ENCODE measurements at places on chromosomes 3 and 15.

DNA sequence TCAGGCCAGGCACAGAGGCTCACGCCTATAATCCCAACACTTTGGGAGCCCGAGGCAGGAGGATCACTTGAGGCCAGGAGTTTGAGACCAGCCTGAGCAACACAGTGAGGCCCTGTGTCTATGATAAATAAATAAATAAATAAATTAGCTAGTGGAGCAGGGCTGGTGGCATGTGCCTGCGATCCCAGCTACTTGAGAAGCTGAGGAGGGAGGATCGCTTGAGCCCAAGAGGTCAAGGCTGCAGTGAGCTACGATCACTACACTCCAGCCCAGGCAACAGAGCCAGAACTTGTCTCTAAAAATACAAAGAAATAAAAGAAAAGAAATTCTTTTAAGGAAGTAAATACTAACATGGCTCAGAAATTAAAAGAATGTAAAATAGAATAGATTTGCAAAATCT, 91.8 kb downstream of the LIPC start:
- DNase-seq: no peak

DNA sequence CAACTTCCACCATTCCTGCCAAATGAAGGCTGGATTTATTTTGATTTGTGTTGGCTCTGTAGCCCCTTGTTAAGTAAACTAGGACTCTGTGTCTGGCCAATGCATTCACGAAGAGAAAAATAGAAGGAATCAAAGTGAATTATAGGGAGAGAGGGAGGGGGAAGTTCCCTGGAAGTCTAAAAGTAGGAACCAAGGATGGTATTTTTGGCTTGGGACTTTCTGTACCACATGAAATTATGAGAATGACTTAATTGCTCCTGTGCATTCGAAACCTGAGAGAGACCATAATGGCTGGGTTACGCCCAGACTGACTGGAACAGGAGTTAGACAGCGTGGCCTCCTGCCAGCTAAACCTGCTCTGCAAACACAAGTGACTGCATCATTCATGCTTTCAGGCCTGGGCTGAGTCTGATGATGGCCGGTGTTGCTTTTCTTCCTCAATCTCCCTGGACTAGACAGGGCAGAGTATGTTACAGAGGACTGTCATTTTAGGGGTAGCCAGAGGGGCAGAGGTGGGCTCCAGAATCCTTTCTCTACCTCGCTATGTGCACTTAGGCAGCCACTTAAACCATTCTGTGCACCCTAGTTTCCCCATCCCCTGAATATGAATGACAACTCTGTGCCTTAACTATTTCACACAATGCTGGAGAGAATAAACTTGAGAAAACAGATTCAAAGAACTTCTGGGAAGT, 58.9 kb downstream of the MYO1E start:
- DNase-seq: no peak

DNA sequence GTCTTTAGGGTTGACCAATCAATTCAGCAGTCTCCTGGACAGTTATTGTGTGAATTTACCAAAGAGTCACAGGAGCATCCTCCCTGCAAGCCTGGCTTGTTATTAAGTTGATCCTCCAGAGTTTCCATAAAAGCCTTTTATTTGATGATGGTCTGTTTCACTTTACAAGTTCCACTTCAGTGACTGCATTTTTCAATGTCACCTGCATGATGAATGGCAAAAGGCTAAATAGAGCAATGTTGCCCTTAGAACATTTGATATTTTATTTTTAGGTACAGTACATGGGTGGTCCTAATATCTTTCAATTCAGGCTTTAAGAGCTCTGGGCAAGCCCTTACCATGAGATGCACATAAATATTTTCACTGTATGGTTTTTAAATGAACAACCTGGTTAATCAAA, 22.6 kb downstream of the GUCA1C start:
- DNase-seq: no peak

GRCh38 chr15:27767918-27768640, 331.0 kb downstream of the OCA2 start:
- no peak for DNase-seq

GRCh38 chr3:108342837-108343486, 46.6 kb downstream of the HHLA2 start:
- no peak for DNase-seq

DNA sequence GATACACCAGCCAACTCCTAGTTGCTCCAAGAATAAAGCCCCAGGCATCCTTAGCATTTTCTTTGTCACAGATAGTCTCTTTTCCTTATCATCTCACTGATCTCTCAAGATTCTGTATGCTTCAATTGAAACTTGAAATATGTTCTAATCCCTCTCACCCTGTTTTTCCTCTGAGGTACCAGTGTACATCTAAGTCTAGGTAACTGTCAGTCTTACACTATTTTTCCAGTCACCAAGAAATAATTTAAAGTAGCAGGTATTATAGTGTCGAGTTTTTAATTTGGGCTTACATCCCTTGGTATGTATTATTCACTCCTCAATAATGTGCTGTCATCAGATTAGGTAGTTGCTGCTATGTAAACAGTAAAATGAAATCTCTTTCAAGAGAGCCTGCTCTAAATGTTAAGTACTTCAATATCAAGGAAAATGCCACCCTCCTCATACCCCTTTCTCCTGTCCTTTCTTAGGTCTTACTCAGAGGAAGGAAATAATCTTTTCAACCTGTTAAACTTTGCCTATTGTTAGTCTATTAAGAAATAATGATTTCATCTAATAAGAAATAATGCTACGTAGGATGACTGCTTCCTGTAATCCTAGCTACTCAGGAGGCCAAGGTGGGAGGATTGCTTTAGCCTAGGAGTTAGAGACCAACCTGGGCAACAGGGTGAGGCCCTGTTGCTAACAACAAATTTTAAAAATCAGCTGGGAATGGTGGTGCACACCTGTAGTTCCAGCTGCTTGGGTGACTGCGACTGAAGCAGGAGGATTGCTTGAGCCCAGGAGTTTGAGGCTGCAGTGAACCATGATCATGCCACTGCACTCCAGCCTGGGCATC, 39.8 kb downstream of the TSC22D2 start:
- DNase-seq: no peak

DNA sequence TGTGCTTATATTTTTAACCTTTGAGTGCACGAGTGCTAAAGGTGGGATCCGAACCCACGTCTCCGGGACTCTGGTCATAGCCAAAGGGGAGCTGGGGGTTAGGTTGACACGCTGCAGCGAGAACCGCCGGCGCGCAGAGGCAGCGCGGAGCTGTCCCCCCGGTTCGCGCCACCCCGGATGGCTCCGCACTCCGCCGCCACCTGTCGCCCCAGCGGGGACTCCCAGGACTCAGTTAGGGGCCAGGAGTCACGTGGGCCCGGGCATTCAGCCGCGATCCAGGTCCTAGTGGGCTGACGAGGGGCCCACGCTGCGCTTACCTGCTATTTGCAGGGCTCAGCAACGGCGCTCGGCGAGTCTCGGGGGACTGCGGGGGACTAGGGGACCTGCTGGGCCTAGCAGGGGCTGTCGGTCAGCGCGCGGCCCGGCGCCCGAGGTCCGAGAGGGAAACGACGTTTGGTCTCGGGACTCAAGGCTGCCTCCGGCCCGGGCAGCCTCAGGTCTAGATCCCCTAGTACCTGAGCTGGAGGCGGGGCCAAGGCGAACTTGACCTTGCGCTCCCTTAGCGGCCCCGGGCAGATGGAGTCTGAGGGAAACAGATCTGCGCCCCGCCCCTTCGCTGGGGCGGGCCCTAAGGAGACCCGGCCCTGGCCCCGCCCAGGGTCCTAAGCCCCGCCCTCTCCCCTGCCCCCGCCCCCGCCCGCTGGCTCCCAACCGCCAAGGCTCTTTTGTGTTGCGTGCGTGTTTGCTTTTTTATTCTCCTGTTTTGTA, at the start of gene NMNAT3:
NMNAT3 (minus strand) TSS at position 585 of the 768 bp plus-strand sequence. CDS start 50,248 bp downstream, outside the sequence.
- peak; percentile 77 for DNase-seq

DNA sequence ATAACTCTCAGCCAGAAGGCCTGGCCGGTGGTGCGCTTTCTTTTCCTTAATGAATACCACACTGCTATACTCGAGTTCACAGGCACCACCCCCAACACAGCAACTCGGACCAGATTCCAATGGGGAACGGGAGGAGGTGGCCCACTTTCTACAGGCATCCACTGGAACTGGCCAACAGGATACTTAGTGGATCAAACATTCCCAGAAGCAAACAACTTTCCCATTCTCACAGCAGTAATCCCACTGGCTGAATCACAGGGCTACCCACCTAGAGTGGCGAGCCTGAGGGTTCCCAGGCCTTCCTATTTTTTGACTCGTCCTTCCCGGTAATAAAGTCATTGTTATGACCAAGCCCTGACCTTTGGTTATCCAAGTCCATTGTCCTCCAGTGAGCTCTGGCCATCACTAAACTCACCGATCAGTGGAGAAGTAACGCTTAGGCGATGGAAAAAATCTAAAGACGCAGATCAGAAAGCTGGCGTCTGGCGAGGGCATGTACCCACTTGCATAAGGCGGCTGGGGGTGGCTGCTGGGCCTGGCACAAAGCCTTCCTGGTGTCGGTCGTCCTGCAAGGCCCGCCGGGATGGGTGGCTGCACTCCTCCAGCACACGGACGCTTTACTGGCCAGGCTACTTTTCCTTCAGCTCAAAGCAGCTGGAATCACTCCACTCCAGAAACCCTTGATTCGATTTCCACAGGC, 1.2 kb downstream of the EOGT start:
- no peak for DNase-seq
